MM.1S (cell line): ENCODE measurements at places on chromosomes 2 and 18.

DNA sequence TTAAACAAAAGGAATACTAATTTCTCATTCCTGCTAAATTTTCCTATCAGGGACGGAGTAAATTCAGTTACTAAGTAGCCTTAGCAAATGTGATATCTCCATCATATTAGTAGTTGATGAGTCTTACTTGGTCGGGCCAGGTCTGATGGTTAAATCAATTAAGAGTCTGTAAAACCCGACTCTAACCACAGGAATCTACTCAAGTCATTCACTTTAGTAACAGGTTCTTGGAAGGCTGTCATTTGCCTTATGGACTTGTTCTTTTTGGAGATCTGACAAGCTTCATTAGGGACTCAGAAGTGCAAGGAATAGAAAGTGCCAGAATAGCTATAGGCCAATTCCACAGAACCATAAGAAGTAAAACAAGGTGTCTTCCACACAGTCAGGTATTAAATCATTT lies 119.0 kb downstream of the GCA start:
- H3K36me3 ChIP-seq: no peaks in the 10 kb centered on the region
- no peaks in the 10 kb centered on the region for H3K4me1 ChIP-seq
- no peaks in the 10 kb centered on the region for H3K27me3 ChIP-seq
- no peak for DNase-seq
- no peak overlapping the region for H3K27ac ChIP-seq
- H3K4me3 ChIP-seq: no peak overlapping the region

DNA sequence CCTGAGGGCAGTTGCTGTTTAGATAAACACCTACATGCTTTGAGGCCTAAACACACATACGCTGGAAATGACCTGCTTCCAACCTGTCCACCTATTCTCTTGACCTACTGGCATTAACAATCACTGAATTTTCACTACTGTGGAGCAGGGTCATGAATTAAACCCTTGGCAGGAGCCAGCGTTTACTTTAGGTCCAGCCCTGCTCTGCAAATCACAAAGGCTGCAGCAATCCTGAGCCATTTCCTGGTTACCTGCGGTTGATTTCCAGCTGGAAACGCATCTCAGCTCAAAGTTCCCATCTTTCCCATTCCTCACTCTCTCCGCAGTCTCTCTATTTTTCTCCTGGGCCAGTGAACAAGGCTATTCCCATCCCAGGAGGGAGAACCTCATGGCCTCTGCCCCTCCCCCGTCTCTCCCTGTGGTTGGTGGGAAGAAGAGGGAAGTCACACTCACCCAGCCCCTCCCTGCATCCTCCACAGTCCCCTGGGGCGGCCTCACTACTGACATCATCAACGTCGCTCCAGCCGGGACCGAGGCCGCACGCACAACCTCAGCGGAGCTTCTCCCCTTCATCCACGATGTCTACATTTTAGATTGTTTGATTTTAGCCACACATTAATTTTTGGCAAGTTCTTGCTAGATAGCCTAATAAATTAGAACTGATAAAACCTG lies 84.5 kb upstream of the SNTG2 start:
- H3K36me3 ChIP-seq: no peaks in the 10 kb centered on the region
- H3K27me3 ChIP-seq: no peaks in the 10 kb centered on the region
- H3K4me3 ChIP-seq: no peak overlapping the region
- no peaks in the 10 kb centered on the region for H3K4me1 ChIP-seq
- H3K27ac ChIP-seq: no peak overlapping the region

DNA sequence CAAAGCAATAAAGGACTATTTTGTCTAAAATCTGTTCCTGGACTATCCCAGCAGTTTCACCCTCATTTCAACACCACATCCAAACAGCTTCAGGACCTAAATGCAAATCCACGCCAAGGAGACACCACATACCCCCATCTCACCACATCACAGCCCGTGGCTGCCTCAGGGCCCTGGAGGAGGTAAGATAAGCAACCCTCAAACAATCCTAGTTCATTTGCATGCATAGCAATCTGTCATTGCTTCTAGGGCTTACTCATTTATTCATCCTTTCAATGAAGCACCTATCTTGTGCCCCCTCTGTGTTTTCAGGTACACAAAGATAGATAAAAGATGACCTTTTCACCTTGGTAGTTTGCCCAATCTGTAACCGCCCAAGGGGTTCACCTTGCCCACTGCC lies 86.5 kb downstream of the VSNL1 start:
- H3K4me3 ChIP-seq: no peak overlapping the region
- H3K27me3 ChIP-seq: no peaks in the 10 kb centered on the region
- H3K36me3 ChIP-seq: no peaks in the 10 kb centered on the region
- no peak overlapping the region for H3K27ac ChIP-seq
- H3K4me1 ChIP-seq: peaks cover 26% of the 10 kb centered on the region
- DNase-seq: no peak

DNA sequence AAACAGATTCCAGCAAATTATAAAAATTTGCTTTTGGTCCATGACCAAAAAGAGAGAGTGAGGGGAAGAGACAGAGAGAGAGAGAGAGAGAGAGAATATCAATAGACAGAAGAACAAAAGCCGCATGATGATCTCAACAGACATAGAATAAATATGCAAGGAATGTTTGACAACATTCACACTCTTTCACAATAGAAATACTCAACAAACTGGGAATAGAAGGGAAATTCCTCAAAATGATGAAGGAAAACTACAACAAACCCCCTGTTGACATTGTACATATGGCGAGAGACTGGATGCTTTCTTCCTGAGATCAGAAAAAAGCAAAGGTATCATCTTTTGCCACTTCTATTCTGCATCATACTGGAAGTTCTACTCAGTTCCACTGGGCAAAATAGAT lies 309.7 kb downstream of the RAD51AP2 start:
- no peaks in the 10 kb centered on the region for H3K27me3 ChIP-seq
- no peak overlapping the region for H3K4me3 ChIP-seq
- no peak for DNase-seq
- no peak overlapping the region for H3K27ac ChIP-seq
- H3K4me1 ChIP-seq: no peaks in the 10 kb centered on the region
- H3K36me3 ChIP-seq: no peaks in the 10 kb centered on the region

GRCh38 chr2:130185436-130185835 lies 3.4 kb downstream of the MZT2B start:
- no peak overlapping the region for H3K4me3 ChIP-seq
- DNase-seq: no peak
- no peaks in the 10 kb centered on the region for H3K27me3 ChIP-seq
- H3K4me1 ChIP-seq: no peaks in the 10 kb centered on the region
- H3K27ac ChIP-seq: no peak overlapping the region

- no peak for DNase-seq
- H3K4me1 ChIP-seq: no peaks in the 10 kb centered on the region
- no peaks in the 10 kb centered on the region for H3K27me3 ChIP-seq
- no peak overlapping the region for H3K4me3 ChIP-seq
- H3K36me3 ChIP-seq: no peaks in the 10 kb centered on the region
- no peak overlapping the region for H3K27ac ChIP-seq
These were observed 509 bp downstream of the PIEZO2 start for GRCh38 chr18:11148680-11149440.

DNA sequence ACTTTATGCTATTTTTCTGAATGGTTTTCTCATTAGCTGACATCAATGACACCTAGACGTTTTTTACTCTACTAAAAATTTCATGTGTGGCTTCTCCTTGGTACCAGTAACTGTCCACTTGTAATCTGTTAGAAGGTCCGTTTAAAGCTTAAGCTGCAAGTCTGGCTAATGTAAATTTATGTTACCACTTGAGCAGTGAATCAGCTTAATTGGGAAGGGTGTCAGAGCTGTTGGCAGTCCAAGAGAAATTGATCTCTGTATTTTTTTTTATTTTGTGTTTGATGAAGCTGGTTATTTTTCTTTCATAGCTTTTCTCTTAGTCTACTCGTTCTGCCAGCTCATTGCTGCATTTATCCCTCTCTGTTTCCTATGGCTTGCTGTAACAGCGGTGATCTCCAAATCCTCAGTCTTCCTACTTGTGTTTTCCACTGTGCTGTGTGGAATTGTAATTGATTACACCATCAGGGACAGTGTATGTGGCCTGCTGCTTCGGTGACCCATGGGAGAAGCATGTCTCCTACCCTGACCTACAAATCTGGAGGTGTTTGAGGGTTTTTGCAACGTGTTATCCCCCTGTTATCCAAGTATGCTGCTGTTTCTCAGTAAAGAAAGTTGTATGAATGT lies 724.2 kb upstream of the REG3G start:
- no peak for DNase-seq
- no peaks in the 10 kb centered on the region for H3K4me1 ChIP-seq
- H3K27ac ChIP-seq: no peak overlapping the region
- no peak overlapping the region for H3K4me3 ChIP-seq

GRCh38 chr18:9696701-9697100 lies 11.4 kb upstream of the RAB31 start:
- no peaks in the 10 kb centered on the region; the same call in 1 of the 2 replicates for H3K4me1 ChIP-seq
- H3K27ac ChIP-seq: no peak overlapping the region
- H3K4me3 ChIP-seq: no peak overlapping the region
- no peak for DNase-seq

- no peak overlapping the region for H3K4me3 ChIP-seq
- peaks cover 5% of the 10 kb centered on the region; the same call in 1 of the 2 replicates for H3K4me1 ChIP-seq
- no peak for DNase-seq
- 0 out of 2 replicates have a peak, but pooled peaks cover 2% of the 10 kb centered on the region for H3K36me3 ChIP-seq
- H3K27me3 ChIP-seq: no peaks in the 10 kb centered on the region
These were observed 45.4 kb downstream of the RALBP1 start for GRCh38 chr18:9520666-9521065.

DNA sequence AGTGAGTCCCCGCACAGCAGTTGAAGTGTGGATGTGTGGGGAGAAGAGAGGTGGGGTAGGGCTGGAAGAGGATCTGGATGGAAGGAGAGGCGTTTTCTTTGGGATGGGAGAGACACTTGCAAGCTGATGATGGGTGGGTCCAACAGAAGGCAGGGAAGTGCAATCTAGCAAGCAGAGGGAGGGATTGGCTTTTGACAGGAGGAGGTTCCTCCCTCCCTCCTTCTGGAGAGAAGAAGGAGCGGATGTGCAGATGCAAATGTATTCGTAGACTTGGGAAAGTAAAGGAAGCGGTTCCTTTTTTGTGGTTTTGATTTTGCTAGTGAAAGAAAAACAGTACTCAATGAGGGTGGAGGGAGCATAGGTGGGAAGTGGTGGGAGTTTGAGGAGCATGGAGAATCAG lies 48.9 kb downstream of the LAMA3 start:
- H3K27ac ChIP-seq: no peak overlapping the region
- DNase-seq: no peak
- H3K4me3 ChIP-seq: no peak overlapping the region
- H3K4me1 ChIP-seq: no peaks in the 10 kb centered on the region
- H3K36me3 ChIP-seq: no peaks in the 10 kb centered on the region
